ENCODE measurements at places on chromosomes 1 and 21.

GRCh38 chr1:38915352-38915948 lies 26.2 kb downstream of the RHBDL2 start:
- DNase-seq: no peak

- no peak for DNase-seq
These were observed 4.3 kb downstream of the THEM4 start for GRCh38 chr1:151905070-151905442.

GRCh38 chr21:34702341-34703170 lies 33.8 kb downstream of the CLIC6 start:
- no peak for DNase-seq

DNA sequence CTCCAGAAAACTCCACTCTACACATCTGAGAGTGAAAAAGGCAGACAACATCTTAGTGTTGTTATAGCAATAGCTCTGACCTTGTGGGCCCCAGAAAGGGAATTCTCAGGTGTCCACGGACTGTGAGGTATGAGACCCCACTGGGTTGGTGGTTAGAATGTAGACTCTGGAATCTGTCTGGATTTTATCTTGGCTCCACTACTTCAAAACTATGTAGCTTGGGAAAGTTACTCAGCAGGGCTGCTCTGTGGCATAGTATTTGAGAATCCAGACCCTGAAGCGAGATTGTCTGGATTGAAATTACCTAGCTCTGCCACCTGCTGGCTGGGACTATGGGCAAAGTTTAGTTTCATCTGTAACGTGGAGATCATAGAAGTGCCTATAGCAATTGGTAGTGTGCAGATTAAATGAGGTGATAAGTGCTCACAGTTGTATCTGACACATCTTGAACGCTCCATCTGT lies 25.8 kb downstream of the PRDM2 start:
- peak; percentile 33 for DNase-seq

DNA sequence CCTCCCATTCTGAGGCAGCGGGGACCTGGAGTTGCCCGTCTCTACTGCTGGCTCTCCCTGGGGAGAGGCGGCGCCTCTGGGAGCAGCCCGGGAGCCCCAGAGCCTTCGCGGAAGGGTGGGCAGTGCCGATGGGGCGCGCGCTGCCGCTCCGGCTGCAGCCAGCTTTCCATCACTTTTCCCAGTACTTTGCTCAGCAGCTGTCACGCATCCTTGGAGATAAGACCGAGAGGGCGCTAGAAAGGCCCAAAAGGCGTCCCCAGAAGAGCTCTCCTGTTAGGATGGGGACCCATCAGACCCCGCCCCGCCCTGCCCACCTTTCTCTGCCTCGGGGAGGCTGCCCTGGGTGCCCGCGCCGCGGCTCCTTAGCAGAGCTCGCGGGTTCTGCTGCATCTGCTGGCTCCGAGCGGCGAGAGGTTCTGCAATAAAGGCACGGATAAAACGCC lies 534 bp downstream of the KCNH1 start:
- peak; percentile 38 for DNase-seq

GRCh38 chr1:110648417-110648816 lies 26.3 kb downstream of the KCNA3 start:
- DNase-seq: no peak

DNA sequence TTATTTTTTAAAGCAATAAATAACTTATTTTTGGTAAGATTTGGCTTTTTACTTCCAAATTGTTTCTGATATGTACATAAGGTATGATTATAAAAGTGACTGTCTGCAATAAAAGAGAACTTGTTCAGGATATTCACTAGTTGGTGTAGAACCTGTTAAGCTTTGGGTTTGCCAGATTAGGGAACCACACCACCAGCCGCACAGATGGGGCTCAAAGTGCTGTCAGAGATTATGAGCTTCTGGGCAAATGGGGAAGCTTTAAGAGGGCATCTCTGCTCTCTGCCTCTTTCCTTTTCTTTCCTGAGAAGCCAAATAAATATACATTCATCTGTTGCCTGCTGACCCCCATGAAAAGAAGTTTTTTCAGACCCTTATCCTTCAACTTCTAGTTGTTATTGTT lies 25.4 kb downstream of the IVNS1ABP start:
- DNase-seq: peak; percentile 47

GRCh38 chr1:236342403-236343245 lies 51.5 kb upstream of the EDARADD start:
- no peak for DNase-seq

- DNase-seq: no peak
These were observed 106.6 kb downstream of the VPS13D start for GRCh38 chr1:12336413-12336812.

DNA sequence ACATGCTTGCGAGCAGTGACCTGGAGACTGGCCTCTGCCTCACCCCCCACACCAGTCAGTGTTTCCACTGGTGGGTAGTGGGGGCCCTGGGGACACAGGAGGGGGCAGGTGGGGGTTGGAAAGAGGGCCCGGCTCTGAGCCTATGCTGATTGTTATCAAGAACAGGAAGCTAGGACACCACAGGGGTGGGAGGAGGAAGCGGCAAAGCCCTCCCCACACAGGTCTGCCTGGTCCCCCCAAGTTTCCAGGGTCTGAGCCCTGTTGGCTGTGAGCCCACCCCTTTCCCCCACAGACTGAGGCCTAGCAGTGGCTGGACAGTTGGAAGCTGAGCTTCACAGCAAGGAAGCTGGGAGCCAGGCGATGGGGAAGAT lies 1.6 kb upstream of the PTPN7 start:
- no peak for DNase-seq

Measured in NCI-H526 (cell line).